ENCODE measurements at places on chromosomes 16 and 17.

DNA sequence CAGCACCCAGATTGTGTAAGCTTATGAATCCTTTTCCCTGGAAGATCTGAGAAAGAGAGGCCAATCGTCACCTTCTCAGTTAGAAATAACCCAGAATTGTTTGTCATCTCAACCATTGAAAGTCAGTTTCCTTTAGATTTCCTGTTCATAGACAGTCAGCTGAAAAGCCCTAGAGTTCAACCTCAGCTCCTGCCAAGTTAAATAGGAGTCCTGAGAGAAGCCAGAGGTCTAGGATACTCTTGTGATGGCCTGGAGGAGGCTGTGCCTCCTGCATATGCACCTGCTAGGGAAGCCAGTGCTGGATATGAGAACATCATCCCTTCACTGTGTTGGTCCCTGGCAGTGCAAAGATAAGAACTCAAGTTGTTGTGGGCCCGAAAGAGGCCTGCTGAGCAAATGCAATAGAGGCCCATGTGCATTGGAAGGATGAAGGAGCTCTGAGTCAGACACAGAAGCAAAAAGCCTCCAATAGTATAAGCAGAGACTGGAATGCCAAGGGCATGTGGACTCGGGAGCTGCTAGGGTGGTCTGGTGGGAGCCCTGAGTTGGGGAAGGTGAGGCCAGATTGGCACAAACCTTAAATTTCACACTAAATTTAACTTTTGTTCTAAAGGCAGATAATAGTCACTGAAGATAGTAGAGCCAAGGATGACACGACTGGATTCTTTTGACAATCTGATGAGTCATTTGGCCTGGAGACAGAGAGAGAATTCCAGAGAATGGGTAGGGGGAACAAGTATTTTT is 520.9 kb upstream of the CDH5 start:
- no peak for DNase-seq

- no peak for DNase-seq
These were observed 4.3 kb upstream of the ODAD4 start for GRCh38 chr17:41925991-41926590.

- DNase-seq = no peak
These were observed 15.5 kb upstream of the BRCA1 start for GRCh38 chr17:43140396-43141332.

- DNase-seq = no peak
These were observed 427 bp upstream of the TLCD3B start for GRCh38 chr16:30031477-30031918.
